ENCODE measurements at places on chromosomes 1 and 21.
A peak's percentile ranks its signal among the peaks of the same experiment; 100 is the strongest.

DNA sequence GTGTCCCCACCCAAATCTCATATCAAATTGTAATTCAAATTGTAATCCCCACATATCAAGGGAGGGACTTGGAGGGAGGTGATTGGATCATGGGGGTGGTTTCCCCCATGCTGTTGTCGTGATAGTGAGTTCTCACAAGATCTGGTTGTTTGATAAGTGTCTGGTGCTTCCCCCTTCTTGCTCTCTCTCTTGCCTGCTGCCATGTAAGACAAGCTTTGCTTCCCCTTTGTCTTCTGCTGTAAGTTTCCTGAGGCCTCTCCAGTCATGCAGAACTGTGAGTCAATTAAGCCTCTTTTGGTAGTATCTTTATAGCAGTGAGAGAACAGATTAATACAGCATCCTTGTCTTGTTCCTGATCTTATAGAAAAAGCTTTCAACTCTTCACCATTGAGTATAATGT lies 6.5 kb upstream of the LRRC39 start:
- no peak for DNase-seq

- DNase-seq: no peak
Observed at GRCh38 chr1:41850029-41850428, 68.7 kb downstream of the HIVEP3 start.

GRCh38 chr21:34545079-34545884 lies 33.3 kb upstream of the KCNE1 start:
- DNase-seq: no peak

DNA sequence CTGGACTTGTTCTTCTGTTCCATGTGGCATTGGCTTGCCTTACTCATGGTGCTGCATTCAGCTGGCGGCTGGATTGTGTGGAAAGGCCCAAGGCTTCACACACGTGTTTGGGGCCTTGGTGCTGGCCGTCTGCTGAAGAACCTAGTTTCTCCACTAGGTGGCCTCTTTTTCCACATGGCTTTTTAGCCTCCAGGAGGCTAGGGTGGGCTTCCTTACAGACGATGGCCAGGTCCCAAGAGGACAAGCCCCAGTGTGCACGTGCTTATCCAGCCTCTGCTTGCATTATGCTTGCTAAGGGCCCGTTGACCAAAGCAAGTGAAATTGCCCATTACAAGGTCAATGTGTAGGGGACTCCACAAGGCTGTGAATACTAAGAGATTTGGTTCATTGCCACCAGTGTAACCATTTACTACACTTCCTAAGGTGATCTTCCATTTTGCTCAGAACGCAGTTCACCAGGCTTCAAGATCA lies 47.5 kb upstream of the FOXO6 start:
- no peak for DNase-seq

DNA sequence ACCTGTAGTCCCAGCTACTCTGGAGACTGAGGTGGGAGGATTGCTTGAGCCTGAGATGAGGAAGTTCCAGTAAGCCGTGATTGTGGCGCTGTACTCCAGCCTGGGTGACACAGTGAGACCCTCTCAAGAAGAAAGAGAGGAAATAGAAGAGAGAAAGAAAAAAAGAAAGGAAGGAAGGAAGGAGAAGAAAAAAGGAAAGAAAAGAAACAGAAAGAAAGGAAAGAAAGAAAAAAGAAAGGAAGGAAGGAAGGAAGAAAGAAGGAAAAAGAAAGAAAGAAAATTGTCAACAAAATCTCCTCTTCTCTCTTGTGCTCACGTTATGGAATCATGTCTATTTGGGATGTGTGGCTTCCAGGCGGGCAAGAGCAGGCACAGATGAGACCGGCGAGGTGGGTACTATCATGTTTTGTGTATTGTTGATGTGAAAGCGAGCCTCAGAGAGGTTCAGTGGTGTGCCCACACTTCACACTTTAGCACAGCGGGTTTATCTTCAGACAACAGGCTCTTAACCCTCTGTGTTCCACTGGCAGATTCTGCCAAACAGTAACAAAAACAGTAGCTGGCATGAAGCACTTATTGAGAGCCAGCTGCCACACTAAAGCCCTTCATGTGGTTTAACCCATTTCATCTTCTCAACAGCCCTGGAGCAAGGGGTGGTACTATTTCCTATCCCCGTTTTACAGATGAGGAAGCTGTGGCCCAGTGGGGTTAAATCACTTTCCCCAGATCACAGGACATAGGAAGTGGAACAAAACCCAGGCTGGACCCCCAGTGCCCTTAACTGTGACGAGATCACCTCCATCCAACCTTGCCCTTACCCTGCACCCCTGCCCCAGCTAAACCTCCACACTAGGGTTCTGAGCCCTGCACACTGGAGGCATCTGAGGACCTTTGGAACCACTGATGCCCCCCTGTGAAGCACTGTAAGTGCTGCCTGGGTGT lies 94.7 kb upstream of the TARDBP start:
- DNase-seq: no peak

- DNase-seq: no peak
Observed at GRCh38 chr1:197388801-197389200, 120.7 kb downstream of the CRB1 start.

DNA sequence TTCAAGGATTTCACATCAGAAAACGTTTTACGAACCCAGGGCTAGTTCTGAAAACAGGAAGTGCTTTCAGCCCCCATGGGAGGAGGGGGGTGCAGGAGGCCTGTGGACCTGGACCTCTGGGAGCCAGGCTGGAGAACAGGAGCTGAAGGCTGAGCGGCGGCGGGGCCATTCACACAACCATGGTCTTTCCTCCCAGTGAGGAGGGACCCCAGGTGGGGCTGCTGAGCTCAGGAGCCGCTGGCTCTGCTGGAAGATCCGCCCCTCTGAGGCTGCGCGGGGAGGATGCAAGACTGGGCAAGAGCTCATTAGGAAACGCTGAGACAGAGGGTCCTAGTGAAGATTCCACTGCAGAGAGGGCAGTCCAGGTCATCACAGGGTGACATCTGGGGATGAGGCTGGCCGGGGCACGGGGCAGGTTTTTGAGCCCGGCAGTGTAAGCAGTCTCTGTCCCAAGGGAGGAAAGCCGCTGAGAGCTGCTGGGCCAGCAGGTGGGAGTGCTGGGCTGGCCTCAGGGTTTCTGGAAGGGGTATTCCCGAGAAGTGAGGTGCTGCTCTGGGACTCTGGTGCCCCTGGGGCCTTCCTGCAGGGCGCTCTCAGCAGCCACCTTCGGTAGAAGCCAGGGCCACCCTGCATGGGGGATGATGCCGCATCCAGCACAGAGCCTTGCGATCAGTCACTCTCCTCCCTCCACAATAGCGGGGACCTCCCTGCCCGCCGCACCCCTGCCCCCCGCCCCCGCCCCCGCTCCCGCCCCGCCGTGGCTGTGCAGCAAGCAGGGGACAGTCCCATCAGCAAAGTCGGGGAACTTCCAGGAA lies 7.5 kb downstream of the MX2 start:
- DNase-seq: peak; percentile 25

DNA sequence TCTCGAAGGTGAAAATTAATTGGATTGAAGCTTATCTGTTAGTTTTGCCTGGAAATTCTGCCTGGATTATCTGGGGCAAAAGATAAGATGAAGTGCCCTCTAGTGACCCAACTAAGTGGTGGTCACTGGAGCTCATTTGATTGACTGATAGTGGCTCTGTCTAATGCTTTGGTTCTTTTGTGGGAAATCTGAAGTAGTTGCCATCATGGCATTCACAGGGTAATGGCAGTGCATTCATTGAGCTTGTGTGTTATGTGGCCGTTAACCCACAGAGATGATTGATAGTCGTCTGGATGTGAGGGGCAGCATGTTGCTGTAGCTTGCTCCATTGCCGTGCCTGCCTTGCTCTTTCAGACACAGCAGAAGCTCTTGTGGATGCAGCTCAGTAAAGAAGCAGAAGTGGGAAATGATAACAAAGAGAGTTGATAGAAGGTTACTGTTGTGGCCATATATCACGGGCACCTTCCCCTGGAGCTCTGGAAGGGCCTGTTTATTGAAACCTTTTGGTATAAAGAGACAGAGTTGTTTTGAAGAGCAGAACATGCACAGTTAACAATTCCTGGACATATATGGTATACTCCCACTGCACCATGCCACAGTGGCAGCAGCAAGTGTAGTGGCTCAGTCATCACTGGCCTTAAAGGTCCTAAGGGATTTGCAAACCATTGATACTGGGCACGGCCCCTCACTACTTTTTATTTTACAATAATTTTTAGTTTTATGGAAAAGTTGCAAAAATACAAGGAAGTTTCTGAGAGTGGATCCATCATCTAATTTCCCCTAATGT lies 42.0 kb downstream of the CXADR start:
- no peak for DNase-seq

DNA sequence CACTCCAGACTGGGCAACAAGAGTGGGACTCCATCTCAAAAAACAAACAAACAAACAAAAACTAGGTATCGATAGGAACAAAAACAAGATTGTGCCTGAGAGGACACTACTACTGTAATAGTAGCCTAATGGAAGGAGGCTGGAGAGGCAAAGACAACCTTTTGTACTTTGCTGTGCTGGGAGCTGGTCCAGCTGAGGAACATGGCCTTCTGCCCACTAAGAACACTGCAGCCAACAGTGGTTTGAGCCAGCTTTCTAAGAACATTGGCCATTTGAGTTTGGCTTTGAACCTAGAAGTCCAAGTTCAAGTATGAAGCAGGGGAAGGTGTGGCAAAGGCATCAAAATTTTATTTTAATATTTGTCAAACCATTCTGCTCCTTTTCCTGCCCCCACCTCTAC lies 22.7 kb upstream of the RGS8 start:
- DNase-seq: no peak
